Body of pancreas (tissue), 4 donors: ENCODE measurements at places on chromosomes 6 and 20. TPM values are rescaled to one million over a fixed set of nuclear protein-coding genes. Genes with fewer than 3 reads are reported as not detected.

Gene DDX43
- total RNA-seq: 0.26 TPM

Gene NQO2
- 7.3 TPM for total RNA-seq

Gene ITCH
- 24.4 TPM for total RNA-seq

Gene RIPPLY2
- total RNA-seq: not detected

Gene RPS6KA2
- total RNA-seq: 24.4 TPM

Gene PGBD1
- total RNA-seq: 2.3 TPM

- no peak for DNase-seq
These were observed 293.2 kb downstream of the EPM2A start for GRCh38 chr6:145442110-145442509.

- DNase-seq: no peak
These were observed 70.1 kb upstream of the EMILIN3 start for GRCh38 chr20:41436679-41437078.

DNA sequence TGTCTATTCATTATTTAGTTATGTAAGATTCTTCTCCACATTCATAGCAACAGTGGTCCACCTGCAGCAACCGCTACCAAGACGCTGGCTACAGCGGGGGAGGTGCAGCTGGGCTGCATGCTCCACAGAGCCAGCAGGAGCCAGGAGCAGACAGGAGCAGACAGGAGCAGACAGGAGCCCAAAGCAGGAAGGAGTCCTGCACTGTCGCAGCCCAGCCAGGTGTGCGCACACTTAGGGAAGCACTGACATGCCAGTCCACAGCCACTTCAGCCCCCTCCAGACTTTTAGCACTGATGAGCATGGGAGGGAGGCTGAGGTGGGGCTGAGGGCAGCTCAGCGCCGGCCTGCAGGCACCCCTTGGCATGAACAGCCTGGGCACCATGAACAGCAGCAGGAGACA, 19.6 kb downstream of the KIF16B start:
- no peak for DNase-seq

- DNase-seq: no peak
These were observed 83.8 kb downstream of the SLC22A23 start for GRCh38 chr6:3372912-3373554.

DNA sequence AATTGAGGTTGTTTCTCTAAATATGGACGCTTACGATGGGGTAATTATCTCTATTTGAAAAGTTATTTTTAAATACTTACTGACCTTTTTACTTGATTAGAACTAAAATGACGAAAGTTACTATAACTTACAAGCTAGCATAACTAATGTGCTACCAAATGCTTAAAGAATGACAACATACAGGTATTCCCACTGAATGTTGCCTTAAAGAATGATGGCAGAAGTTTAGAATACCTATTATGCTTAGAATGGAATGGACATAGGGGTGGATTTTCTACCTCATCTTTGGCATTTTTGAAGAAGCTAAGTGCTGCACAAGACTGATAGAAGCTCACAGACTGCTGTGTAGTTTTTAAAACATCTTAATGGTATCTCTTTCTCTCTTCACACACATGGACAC, 284.8 kb downstream of the THBS2 start:
- DNase-seq: no peak

DNA sequence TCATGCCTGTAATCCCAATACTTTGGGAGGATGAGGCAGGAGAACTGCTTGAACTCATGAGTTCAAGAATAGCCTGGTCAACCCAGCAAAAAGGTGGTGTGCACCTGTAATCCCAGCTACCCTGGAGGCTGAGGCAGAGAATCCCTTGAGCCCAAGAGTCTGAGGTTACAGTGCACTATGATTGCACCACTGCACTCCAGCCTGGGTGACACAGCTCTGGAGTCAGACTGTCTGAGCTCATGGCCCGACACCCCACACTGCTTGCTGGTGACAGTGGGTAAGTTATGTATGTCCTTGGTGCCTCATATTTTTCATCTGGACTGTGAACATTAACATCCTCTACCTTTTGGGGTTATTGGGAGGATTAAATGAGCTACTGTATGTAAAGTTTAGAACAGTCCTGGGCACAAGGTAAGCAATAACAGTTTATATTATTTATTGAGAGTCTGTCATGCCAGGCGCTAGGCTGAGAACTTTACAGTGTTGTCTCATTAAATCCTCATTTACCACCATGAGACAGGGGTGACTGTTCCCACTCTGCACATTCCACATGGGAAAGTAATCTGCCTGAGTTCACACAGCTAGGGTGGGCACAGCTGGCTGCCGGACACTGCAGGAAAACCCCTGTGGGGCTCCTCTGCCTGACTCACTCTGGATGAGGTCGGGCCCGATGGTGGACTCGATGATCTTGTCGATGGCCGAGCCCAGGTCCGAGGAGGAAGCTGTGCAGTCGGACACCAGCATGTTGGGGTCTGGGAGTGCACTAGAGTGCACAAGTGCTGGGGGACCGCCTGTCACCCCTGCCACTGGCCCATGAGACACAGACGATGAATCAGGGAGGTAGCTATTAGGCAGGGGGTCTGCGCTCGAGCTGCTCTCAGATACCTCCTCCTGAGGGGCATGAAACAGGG, 2.9 kb downstream of the ZNF335 start:
- DNase-seq: no peak

DNA sequence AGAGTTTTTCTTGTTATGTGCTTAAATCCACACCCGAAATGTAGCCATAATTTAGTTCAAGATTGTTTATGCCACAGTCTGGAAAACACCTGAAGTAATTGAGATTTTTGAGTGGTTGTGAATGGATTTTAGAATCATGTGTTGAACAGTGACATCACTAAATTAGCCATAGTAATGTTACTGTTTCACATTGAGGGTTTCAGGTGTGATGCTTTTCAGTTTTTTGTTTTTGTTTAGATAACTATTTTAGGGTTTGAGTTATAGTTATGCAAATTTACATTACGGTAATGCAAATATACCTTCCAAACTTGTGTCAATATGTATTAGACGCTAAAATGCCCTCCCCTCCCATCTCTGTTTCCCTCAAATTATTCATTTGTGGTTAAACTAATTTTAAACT, 22.9 kb downstream of the QKI start:
- no peak for DNase-seq

DNA sequence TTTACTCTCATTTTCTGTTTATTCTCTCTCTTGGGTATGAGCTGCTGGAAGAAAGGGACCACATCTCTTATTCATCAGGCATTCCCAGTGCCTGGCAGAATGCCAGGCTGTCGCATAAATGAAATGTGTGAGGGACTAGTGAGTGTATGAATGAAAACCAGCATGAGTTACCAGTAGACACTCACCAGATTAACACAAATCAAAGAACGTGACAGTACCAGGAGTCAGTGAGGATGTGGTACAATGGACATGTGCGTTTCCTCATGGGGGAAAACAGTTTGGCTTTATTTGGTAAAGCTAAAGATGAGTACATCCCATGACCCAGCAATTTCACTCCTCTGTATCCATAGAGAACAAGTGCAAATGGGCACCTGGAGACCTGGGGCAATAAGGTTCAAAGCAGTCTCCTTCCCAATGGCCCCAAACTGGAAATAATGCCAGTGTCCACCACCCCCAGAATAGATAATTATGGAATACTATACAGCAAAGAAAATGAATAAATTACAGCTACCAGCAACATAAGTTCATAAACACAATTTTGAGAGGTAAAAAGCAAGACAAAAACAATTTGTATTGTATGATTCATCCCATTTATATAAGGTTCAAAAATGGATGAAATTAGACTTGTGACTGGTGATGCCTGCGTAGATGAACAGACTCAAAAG, 93.3 kb downstream of the CDH22 start:
- no peak for DNase-seq

- peak; percentile 22 for DNase-seq
These were observed at the start of gene CLVS2 for GRCh38 chr6:122995921-122996793. Gene CLVS2 (plus strand): TSS chr6:122996235. CDS start chr6:122997778, 1,543 bp downstream.

DNA sequence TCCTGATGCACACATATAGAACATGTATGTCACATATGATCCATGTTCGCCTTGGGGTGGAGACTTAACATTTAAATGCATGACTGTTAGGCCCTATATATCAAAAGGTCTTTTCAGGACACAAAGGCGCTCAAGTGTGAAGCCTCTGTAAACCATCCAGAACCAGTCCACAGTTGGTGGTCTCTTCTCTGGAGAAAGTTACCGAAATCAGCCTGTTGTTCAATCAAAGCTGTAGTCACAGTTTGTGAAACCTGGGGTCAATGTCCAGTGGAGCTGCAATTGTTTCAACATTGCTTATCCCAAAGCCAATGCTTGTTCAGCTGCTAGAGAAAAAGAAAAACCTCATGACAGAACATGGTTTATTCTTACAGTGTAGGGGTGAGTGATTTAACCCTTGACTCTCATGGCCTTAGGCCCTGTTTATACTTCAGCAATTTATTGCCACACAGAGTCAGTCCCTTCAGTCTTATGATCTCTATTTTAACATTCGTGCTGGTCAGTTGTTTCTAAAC, 193.6 kb upstream of the CST7 start:
- peak; percentile 40 for DNase-seq

DNA sequence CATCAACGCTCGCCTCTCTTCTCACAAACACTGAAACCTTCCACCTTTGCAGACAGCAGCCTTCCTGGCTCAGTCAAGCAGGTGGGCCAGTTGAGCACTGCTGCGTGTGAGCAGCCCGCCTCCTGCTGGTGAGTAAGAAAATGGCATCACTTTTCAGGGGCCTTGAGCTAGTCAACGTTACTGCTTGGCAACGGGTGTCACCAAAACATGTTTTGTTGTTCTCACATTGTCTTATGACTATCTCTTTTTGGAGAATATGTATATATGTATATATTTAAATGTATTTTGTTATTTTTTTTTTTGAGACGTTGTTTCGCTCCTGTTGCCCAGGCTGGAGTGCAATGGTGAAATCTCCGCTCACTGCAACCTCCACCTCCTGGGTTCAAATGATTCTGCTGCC, 97.0 kb upstream of the AGPAT4 start:
- DNase-seq: peak; percentile 76

- DNase-seq: no peak
These were observed 742 bp upstream of the CEP85L start for GRCh38 chr6:118652051-118652615.

GRCh38 chr20:17560344-17561074, 9.4 kb upstream of the DSTN start:
- no peak for DNase-seq

DNA sequence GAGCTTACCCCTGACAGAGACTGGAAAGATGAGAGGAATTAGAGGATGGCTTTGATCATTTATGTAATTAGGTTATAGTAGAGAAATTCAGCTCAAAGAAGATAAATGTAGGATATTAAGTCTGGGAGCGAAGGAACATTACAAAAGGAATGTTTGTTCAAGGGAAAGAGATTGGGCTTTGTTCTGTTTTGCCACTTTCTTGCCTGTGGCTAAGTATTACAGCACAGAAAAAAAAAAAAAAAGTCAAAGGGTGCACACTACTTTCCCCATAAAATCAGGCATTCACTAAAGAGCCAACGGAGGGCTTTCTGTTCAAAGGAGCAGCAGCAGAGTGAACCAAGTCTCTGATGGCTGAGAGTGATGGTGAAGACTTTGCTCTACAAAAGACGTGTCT, 5.0 kb upstream of the HDDC2 start:
- no peak for DNase-seq
